ENCODE measurements at places on chromosomes 11 and 22.

DNA sequence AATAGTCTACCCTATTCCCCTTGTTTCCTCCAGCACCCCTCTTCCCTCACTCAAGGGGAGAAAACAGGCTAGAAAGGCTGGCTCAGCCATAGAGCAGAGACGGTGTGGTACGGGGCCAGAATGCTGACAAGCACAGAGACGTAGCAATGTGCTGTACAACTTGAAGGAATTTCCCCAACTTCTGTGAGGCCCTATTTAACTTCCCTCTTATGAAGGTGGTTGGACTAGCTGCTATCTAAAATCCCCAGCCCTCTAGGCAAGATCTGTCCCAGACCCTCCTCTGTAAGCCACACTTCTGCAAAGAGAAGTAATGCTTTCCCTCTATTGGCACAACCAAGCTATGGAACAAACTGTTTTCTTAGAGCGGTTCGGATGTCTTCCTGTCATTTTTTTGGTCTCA lies 37.8 kb downstream of the PLEKHA7 start:
- no peak for DNase-seq

- DNase-seq, result no peak
Measured at GRCh38 chr11:68370211-68371111, 58.1 kb downstream of the LRP5 start.

DNA sequence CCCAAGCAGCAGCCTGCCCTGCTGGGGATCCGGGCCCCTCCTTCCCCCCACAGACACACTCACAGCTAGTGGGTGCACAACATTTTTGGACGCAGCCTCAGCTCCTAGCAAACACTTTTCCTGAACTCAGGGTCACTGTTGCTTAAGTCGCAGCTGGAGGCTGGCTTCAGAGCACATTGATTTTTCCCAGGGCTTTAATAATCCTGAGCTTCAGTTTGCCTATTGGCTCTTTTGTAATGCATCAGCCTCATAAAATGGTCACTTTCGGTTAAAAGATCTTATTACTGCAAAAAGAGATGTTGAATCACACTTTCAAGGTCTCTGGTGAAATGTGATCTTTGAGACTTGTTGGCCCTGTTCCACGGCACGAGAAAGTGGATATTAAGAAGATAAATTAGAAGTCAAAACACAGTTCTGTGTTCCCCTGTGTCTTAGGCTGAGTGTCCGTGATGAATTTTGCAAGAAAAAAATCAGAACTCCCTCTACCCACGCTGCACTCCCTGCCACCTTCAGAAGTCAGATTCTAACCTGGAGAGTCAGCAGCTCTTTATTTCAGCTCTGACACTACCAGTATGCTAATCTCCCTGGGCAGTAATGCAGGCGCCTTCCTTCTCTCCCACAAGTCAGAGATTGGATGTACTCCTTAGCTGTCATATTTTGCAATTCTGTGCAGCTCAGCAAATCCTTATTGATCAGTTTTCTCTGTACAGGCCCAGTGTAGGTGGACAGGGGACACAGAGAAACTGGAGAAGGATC lies 158.2 kb upstream of the E2F8 start:
- no peak for DNase-seq

- no peak for DNase-seq
Measured at GRCh38 chr22:36022162-36022561, 6.5 kb downstream of the RBFOX2 start.

DNA sequence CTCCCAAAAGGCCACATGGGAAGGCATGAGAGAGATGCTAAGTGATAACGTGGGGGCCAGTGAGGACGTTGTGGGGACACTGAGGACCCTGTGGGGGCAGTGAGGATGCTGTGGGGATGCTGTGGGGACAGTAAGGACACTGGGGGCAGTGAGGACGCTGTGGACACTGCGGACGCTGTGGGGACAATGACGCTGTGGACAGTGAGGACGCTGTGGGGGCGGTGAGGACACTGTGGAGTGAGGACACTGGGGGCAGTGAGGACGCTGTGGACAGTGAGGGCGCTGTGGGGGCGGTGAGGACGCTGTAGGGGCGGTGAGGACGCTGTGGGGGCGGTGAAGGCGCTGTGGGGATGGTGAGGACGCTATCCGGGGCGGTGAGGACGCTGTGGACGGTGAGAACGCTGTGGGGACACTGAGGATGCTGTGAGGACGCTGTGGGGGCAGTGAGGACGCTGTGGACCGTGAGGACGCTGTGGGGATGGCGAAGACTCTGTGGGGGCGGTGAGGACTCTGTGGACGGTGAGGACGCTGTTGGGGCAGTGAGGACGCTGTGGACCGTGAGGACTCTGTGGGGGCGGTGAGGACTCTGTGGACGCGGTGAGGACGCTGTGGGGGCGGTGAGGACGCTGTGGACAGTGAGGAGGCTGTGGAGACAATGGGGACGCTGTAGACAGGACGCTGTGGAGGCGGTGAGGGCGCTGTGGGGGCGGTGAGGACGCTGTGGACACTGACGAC lies 1.8 kb downstream of the GP1BB start:
- no peak for DNase-seq

DNA sequence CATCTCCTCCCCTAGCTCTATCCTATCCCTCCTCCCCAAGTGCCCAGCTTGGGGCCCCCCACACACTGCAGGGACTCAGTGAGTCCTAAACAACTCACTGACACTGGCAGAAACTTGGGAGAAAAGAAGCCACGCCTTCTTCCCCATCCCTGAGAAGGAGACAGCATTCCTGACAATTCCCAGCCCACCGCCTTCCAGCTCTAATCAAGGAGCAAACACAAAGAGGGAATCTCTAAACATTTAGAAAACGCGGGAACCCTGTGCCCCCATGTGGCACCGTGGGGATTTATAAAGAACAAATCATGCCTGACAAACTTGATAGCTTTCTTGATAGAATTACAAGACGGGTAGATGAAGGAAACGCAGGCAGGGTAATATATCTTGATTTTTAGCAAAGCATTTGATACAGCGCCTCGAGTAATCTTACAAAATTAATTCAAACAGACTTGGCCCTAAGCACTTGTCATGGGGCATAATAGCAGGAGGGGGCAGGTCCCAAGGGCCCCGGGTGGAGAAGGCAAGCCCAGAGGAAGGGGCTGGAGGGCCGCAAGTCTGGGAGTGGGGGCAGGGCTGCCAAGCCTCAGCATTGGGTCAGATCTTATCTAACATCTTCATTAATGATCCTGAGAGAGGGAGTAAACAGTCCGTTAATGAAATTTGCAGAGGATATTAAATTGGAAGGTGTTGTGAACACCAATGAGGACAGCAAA lies 4.5 kb downstream of the CHST1 start:
- no peak for DNase-seq

DNA sequence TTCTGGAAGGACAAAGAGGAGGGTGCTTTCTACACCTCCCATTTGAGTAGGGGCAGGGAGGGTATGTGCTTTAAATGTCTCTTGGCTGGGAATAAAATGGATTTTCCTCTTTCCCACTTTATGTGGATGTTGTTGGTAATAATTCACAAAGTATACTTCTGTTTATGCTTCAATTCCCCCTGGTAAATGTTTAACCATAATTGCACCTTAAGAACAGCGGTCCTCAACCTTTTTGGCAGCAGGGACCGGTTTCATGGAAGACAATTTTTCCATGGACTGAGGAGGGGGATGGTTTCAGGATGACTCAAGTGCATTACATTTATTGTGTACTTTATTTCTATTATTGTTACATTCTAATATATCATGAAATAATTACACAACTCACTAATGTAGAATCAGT lies 4.0 kb upstream of the TP53AIP1 start:
- DNase-seq, result no peak

DNA sequence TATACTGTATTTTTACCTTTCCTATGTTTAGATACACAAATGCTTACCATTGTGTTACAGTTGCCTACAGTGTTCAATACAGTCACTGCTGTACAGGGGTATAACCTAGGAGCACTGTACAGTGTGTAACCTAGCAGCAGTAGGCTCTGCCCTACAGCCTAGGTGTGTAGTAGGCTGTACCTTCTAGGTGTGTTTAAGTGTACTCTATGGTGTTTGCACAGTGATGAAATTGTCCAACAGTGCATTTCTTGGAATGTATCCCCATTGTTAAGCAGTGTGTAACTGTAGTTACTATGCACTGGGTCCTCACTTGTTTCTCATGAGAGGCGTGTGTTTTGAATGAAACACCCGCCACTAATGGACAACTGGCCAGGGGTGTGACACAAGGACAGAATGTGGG lies 269.0 kb downstream of the OPCML start:
- no peak for DNase-seq

- peak; percentile 88 for DNase-seq
Measured at GRCh38 chr22:44697423-44698141, 4.4 kb upstream of the PRR5 start.

Measured in activated CD4-positive, CD25-positive, alpha-beta regulatory T cell treated with anti-CD3 and anti-CD28 coated beads, Interleukin-2, amount 50 U/mL, for 72 hours (primary cell).